ENCODE measurements at places on chromosomes 11 and 22.

DNA sequence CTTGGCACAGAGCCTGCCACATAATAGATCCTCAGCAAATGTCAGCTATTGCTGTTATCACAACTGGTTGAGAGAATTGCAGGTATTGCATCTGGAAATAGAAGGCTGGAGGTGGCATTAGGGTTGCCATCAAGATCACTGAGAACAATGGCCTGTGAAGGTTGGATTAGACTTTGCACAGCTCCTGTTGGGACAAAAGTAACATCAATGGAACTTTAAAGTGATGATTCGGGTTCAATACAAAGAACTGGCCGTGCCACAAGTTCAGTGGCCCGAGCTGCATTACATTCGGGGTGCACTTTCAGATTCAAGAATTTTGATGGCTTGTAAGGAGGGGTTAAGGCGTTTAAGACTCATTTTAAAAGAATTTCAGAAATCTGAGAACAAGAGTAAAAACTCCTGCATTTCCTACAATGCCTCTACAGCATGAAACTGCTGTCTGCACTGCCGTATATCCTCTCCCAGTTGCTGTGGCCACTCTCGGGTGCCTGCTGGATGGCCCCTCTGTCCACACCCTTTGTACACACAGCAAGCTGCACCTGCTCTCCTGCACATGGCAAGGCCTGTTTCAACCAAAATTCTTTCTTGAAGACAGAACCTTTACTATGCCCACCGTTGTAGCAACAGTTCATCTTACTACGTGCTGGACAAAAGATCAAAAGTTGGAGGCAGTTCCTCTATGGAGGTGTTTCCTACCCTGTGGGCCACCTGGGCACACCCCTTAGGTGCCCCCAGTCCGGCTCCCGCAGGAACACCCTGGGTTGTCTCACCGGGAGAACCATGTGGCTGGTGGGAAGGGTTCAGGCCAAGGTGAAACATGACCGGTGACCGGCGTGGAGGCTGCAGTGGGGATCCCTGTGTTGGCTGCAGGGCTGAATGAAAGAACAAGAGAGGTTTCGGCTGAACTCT, 17.5 kb upstream of the SHANK2 start:
- no peak for DNase-seq

DNA sequence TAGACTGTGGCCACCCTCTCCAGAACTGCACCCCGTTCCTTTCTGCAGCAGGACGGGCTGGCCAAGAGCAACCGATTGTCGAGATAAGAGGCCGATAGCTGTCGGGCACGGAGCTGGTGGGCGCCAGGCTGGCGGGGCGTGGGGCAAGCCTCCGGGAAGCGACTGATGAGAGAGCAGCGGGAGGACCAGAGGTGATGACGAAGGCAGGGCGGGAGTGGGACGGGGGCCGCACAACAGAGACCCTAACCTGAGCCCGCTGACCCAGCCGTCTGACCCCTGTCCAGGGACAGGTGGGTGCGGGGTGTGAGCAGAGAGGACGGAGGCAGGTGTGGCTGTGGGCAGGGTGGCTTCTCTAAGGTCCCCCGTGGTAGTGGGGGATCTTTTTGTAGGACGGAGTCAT, 7.3 kb upstream of the BRSK2 start:
- no peak for DNase-seq

GRCh38 chr11:12167061-12168000, 56.9 kb downstream of the MICAL2 start:
- DNase-seq = no peak

GRCh38 chr11:1436468-1437039, 46.8 kb downstream of the BRSK2 start:
- no peak for DNase-seq

DNA sequence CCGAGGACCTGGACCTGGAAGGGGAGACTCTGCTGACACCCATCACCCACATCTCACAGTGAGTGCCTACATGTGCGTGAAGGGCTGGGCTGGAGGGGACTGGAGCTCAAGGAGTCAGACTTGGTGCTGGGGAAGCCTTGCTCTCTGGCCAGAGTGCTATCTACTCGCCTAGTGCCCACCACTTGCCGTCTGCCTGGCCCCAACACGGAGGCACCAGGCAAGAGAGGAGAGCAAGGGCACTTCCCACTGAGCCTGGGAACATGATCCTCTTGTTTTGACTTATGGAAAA, 37.8 kb downstream of the KCNQ1OT1 start:
- no peak for DNase-seq

DNA sequence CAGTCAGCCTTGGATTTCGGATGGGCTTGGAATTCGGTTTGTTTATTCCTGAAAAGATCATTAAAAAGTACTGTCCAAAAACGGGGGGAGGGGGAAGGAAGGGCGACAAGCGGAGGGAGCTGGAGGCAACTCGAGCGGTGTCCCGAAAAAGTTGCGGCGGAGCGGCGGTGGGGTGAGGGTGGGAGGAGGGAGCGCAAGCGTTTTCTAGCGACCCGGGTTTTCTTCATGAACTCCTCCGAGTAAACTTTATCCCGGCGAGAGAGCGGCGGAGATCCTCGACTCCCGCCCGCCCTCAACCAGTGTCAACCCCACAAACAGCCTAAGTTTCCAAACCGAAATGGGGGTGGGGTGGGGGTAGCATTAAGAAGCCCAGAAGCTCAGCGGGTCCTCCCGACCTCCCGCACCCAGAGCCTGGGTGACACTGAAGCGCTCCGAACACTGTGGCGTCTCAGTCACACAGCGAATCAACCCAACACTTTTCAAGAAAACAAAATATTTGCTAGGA, 133.0 kb upstream of the C11orf58 start:
- DNase-seq = no peak

DNA sequence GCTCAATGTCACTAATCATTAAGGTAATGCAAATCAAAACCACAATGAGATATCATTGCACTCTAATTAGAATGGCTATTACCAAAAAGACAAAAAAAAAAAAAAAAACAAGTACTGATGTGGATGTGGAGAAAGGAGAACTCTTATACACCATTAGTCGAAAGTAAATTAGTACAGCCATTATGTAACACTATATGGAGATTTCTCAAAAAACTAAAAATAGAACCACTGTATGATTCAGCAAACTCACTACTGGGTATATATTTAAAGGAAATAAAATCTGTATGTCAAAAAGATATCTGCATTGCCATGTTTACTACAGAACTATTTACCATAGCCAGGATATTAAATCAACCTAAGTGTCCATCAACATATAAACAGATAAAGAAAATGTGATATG, 265.4 kb upstream of the ARHGAP20 start:
- no peak for DNase-seq

DNA sequence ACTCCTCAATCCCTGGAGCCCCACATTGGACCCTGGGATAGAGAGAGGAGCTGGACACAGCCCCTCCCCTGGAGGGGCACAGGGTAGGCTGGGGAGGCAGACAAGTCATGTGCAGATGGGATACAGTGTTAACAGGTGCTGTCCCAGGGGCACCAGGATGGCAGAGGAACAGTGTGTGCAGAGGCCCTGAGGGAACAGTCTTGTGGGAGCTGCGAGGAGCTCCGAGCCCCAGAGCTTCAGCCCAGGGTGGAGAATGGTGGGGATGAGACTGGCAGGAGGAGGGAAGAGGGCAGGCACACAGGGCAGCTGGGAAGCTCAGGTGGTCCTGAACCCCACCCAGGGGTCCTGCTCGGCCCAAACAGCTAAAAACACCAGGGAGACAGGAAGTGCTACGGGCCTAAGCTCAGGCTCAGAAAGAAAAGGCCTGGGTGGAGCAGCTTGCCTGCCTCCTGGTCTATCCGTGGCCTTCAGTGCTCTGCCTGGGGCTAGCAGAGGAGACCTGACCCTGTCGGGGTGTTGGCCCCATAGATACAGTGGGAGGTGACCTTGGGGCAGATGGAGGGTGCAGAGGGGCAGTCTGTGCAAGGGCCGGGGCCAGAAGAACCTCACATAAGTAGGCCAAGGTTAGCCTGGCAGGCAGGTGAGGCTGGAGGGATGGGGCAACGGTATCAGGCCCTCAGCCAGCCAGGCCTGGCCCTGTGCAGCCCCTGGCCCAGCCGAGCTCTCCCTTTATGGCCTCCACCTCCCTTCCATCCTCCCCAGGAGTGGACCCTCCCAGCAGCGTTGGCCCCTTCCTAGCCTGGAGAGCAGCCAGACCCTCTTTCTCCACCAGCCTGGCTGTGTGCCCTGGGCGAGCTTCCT, 15.4 kb downstream of the CAPN5 start:
- DNase-seq = peak; percentile 8

DNA sequence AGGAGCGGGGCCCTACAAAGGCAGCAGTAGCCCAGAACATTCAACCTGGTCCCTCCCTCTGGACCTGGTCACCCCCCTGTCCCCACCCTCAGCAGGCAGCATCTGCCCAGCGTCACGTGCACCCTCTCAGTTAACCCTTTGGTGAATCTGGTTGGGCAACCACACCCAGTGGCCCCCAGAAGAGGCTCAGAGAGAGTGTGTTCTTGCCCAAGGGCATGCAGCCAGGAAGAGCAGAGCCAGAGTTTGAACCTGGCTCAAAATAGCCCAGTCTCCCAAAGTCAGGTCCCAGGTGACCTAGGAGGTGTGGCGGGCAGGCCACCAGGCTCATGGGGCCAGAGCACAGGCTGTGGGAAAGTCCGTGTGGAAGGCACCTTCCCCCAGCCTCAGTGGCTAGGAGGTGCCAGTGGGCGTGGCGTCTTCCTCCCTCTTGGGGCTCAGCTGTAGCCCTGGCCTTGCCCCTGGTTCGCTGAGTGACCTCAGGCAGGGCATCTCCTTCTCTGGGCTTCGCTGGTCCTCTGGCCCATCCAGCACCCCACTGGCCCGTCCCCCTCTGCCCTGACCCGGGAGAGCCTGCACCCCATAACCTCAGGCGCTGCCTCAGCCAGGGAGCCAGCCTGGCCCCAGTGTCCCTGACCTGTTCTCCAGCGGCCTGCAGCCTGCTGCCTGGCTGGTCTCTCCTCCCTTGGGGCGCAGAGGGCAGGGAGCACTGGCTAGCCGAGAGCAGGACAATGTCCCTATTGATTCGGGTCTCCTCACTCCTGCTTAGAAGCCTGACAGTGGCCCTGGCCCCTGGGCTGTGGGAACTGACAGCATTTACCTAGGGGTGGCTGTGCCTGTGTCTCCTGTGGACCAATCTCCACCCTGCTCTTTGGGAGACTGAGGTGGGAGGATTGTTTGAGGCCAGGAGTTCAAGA, 7.0 kb downstream of the ALDH3B1 start:
- no peak for DNase-seq

- DNase-seq = no peak
Observed at GRCh38 chr11:31964181-31964580, 126.7 kb upstream of the RCN1 start.

DNA sequence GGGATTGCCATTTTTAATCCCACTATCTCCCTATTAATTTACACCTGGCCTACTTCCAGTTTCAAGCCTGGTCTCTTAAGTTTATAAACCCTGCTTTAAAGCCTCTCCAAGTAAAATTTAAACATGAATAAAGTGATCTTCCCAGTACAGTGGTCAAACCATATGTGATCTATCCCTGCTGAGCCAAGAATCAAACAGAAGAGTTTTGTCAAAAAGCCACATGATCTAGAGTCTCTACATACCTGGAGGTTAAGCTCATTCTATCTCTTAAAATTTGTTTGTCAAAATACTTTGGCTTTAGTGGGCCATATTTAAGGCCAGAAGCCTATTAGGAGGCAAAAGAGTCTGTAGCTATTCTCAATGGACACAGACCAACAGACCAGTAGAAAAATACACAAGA, 42.9 kb upstream of the DDI1 start:
- DNase-seq = no peak

DNA sequence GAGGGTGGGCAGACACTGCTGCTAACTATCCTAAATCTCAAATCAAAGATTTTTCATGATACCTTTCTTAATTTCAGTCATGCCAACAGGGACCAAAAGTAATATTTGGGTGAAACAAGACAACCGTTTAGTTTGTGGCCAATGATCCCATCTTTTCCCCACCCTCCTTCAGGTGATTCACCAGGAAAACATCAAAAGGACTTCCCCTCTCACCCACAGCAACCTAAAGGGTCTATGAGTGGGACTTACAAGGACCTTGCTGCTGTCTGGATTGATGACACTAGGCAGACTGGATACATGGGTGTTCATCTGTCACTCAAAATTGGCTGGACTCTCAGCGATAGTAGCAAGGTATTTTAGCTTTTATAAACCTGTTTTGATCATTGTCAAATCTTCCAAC, 62.0 kb upstream of the ZC3H12C start:
- no peak for DNase-seq

- no peak for DNase-seq
Observed at GRCh38 chr11:134951305-134951700, 539.3 kb upstream of the B3GAT1 start.

DNA sequence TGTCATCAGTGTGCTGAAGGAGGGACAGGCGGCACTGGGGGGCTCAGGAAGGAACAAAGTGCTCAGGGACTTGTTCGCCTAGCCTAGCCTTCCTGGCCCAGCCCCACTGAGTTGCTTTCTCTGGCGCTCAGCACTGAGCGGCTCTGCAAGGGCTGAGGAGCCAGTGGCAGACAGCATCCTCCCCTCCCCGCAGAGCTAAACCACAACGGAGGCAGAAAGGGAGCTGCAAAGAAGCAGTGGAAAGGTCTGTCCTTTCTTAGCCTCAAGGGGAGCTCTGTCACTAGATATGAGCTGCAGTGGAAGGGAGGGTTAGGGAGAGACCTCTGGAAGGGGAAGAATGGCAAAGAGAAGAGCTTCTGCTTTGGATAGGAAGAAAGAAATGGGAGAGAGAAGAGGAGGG, 89.7 kb upstream of the PHOX2A start:
- peak; percentile 8 for DNase-seq
